ENCODE measurements at places on chromosomes 12 and 14.

DNA sequence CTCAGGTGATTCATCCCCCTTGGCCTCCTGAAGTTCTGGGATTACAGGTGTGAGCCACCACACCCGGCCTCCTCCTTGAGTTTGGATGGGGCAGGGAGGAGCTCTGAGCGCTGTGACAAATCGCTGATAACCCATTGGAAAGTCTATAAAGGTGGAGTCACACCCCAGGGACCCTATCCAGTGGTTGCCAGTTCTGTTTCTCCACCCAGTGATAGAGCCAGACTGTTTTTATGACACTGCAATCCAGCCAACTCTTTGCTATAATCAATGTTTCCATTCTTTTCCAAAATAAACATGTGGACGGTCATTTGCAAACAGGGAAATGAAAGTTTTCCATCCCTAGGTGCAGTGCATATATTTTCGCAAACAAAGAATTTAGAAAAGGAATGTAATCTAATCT lies 142.0 kb upstream of the PELI2 start:
- DNase-seq: no peak

DNA sequence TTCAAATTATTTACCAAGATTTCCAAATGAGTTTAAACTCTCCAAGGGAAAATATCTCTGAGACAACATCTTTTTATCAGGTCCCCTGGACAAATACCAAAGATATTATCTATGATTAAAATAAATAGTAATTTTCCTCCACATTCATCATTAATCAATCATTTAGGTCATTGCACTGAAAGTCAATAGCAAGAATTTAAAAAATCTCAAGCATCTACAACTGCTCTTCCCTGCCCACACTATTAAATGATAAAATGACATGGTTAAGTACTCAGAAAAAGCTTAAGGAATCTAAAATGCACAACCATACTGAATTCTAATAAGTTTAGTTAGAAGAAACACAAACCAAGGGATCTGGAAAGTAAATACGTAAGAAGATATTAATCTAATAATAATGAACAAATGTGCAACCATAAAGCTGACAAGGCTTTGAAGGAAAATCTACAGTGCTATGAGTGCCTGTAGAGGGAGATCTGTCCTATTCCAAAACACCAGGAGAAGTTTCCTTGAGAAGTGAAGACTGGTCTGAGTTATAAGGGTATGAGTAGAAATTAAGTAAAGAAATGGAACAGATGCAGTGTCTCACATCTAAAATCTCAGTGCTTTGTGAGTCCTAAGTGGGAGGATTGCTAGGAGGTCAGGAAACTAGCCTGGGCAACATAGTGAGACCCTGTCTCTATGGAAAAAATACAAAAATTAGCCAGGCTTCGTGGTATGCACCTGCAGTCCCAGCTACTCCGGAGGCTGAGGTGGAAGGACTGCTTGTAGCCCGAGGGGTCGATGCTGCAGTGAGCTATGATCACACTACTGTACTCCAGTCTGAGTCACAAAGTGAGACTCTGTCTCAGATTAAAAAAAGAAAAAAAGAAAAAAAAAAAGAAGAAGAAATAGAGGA lies 19.2 kb downstream of the INTS13 start:
- no peak for DNase-seq

- DNase-seq: peak; percentile 75
These were observed 50.8 kb upstream of the ZFP36L1 start for GRCh38 chr14:68843471-68844209.

DNA sequence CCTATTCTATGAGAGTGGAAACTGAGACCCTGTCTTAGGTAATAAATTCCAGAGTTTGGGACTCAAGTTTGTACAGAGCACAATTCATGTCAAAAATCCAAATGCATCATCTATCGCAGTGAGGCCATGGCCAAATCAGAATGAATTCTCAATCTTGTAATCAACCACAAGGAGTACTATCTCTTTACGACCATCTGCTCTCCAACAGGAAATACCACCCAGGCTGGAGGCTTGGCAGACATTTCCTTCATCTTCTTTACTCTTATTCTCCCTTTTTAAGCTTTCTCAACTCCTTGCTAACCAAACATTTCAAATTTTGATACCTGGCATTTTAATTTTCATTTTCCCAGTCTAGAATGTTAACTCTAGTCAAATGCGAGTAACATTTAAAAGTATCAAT lies 32.7 kb upstream of the RNU6-7 start:
- DNase-seq: no peak

DNA sequence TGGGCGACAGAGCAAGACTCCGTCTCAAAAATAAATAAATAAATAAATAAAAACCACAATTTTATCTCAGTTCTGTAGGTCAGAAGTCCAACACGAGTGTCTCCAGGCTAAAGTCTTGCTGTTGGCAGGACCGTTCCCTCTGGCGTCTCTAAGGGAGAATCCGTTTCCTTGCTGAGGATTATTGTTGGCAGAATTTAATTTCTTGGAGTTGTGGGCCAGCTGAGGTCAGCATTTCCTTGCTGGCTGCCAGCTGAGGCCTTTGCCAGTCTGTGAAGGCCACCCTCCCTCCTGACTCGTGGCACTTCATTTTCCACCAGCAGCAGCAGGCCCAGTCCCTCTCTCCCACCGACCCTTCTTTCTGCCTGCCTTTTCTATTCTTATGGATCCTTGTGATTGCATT lies 17.2 kb downstream of the PSMC1 start:
- DNase-seq: no peak

DNA sequence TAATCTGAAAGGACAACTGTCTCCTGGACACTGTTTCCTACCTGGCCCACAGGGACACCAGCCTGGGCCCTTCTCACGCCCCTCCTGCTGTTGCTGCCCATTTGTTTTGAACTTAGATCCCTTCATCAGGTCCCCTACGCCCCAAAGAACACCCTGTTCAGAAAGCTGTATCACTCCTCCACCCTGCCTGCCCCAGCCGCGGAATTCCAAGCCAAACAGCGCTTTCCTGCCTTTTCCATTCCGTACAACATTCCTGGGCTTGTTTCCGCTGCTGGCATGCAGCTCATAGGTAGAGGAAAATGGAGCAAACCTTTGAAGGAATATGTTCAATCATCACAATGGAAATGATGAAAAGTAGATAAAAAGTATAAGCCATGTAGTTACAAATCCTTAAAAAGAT lies 12.8 kb upstream of the GSG1 start:
- no peak for DNase-seq

GRCh38 chr14:105378199-105378598 lies 20.1 kb upstream of the TEX22 start:
- no peak for DNase-seq

DNA sequence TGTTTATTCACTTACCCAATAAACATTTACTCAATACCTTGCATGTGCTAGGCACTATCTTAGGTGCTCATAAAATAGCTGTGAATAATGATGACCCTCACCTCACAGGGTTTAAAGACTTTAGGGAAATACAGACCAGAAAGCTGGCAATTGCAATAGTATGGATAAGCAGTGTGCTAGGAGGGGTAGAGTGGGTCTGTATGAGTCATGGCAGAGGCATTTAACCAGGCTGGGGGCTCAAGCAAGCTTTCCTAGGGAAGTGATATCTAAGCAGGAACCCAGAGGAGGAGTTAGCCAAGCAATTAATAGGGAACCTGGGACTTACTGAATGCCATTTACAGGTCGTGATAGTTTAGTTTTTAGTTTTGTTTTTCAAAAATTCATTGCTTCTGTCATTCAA lies 123.9 kb upstream of the CCDC198 start:
- DNase-seq: no peak

- no peak for DNase-seq
These were observed 23.3 kb downstream of the MEG3 start for GRCh38 chr14:100849115-100849781.

DNA sequence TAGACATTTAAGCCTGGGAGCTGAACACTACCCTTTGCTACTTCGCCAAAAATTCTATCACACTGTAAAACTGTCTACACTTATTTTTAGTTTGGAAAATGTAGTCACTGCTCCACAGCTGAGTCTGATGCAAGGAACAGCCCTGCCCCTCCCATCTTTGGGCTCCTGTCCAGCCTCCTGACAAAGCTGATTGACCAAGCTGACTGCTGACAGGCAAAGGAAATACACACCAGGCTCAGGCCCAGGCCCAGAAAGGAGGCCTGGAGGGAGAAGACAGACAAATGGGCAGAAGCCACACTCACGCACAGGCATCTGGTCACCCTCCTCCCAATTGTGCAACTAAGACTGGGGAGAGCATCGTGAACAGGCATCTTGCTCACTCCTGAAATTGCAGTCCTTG lies 55.3 kb downstream of the ISCA2 start:
- DNase-seq: no peak

DNA sequence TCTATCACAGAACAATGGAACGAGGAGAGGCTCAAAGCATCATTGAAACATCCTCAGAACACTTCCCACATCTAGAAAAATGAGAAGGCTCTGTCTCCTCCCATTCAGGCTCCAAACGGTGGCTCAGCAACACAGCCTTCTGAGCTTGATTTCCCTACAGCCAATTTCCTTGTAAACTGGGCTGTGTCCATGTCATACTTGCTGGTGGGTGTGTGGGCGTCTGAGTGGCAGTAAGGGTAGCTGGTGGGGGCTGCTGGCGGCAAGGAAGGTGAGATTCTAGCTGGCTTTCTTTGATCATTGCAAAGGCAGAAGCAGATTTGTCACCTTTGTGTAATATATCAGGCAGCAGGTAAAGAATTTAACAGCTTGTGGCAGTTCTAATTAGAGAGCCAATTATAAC lies 163.7 kb downstream of the CALM1 start:
- no peak for DNase-seq

DNA sequence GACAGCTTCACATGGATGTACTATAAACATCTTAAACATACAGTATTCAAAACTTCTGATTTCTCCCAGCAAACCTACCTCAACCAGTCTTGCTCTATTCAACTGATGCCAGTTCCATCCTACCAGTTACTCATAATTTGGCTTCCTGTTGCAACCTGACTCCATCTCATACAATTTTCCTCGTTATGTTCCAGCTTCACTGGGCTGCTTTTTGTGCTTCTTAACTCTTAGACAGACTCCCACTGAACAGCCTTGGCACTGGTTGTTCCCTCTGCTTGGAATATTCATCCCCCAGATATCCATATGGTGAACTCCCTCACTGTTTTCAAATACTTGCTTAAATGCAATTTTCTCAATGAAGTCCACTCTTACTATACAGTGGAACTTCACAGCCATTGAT lies 249.2 kb downstream of the AEBP2 start:
- no peak for DNase-seq

- DNase-seq: no peak
These were observed 39.0 kb downstream of the PLXNC1 start for GRCh38 chr12:94187361-94187760.

GRCh38 chr12:94208622-94208966 lies 60.2 kb downstream of the PLXNC1 start:
- no peak for DNase-seq

GRCh38 chr12:52364901-52365489 lies 2.3 kb downstream of the KRT85 start:
- no peak for DNase-seq

- no peak for DNase-seq
These were observed 69.0 kb upstream of the OVCH1 start for GRCh38 chr12:29566441-29566840.

GRCh38 chr14:94562941-94563883 lies 2.0 kb downstream of the SERPINA4 start:
- DNase-seq: peak; percentile 37

- DNase-seq: no peak
These were observed 1.3 kb downstream of the TAS2R30 start for GRCh38 chr12:11133162-11133561.

DNA sequence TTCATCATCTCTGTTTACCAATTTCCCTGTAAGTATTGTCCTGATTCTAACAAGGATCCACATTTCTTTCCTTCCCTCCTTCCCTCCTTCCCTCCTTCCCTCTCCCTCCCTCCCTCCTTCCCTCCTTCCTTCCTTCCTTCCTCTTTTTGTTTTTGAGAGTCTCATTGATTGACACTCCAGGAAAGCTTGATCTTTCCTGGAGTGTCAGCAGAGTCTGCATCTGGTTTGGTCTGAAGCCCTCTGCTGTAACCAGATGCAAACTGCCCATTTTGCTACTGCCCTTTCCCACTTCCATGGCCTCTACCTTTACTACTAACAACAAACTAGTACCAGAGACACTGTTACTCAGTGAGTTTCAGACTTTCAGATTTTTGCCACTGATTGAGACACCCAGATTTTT lies 14.4 kb upstream of the OR6C65 start:
- no peak for DNase-seq

- no peak for DNase-seq
These were observed 421 bp downstream of the SUOX start for GRCh38 chr12:55997535-55997859.

- no peak for DNase-seq
These were observed 468.1 kb upstream of the NOVA1 start for GRCh38 chr14:27065886-27066285.

DNA sequence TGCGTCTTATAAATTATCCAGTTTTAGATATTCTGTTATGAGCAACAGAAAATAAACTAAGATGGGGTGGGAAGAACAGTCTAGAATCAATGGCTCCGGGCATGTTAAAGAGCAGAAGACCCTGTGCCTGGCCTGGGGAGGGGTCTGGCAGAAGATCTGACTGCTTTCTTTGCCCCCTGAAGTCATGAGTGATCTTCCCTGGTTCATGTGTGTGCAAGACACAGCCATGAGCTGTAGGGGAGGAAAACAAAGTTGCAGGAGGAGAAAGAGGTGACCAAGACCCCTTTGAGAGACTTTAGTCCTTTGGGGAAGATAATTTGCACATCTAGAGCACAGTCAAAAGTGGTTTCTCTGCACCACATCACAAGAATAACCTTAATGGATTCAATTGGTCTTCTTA lies 4.8 kb downstream of the LACRT start:
- DNase-seq: no peak

DNA sequence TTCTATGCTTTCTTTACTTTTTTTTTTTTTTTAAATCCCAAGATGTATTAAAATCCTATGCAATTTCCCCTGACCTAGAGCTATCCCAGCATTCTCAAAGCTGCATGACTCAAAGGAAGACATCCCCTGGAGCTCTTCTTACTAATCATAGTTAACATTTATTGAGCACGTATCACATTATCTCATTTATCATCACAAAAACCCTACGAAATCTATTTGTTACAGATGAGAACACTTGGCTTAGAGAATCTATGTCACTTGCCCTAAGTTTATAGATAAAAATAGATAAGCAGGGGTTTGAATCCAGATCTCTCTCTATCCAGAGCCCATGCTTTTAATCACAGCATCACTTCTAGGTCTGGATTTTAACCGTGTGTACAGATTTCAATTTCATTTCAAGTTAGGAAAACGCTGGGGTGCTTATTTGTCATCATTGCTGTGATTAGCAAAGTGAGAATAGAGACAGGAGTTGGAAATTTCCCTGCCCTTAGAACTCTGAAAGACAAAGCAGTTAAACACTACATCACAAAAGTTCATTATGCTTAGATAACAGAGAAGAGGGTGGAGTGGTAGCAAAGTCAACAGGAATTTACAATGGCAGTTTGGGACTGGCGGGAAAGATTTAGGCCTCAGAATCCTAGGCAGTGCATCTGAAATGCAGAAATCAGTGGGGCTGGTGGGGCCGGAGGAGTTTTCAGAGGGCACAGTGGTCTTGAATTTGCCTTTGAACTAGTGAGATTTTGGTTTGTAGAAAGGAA lies 177.7 kb upstream of the FRMD6 start:
- DNase-seq: no peak

Data from right lobe of liver (tissue), 6 donors.